ENCODE measurements at places on chromosomes 7 and 10. TPM values are rescaled to one million over a fixed set of nuclear protein-coding genes. Genes with fewer than 3 reads are reported as not detected.

LHPP gene
- total RNA-seq, result 8.7 TPM

CDK6 gene
- 9.8 TPM for total RNA-seq

APBB1IP gene
- 3.1 TPM for total RNA-seq

LRRC18 gene
- 0.66 TPM for total RNA-seq

DNA sequence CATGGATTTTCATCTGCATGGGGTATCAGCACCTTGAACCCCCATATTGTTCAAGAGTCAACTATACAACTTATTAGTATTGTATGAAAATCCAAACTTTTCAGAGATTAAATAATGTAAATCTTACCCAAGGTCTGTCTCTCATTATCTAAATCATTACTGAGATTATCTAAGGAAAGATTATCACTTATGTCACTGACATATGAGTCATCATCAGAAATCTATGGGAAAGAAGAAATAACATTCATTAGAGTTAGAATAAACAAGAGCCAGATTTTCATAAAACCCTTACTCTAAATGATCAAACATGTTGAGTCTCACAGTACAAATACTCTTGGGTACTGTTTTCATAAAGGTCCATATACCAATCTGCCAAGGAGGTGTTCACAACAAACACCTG is 83.3 kb upstream of the GSDME start:
- DNase-seq, result peak; percentile 28
